ENCODE measurements at places on chromosomes 4 and X.
A peak's percentile ranks its signal among the peaks of the same experiment; 100 is the strongest.

GRCh38 chr4:30722359-30723200, 2.4 kb downstream of the PCDH7 start:
- no peak for DNase-seq

DNA sequence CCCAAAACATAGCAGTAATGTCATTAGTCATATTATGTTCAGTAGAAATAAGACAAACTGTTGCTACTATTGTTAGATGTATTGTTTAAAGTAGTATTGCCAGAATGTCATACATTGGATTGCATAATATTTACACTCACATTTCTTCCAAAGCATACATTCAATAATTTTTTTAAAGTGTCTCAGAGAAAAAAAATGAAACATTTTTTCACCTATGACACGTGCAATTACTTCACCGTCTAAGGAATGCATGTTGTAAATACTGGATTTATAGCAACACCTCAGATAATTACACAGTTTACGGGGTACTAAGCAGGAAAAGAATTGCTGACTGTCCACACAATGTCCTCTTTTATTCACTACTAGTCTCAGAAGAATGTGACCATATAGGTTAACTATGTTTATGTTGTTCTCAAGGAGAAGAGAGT, 162.1 kb downstream of the PCDH18 start:
- no peak for DNase-seq

DNA sequence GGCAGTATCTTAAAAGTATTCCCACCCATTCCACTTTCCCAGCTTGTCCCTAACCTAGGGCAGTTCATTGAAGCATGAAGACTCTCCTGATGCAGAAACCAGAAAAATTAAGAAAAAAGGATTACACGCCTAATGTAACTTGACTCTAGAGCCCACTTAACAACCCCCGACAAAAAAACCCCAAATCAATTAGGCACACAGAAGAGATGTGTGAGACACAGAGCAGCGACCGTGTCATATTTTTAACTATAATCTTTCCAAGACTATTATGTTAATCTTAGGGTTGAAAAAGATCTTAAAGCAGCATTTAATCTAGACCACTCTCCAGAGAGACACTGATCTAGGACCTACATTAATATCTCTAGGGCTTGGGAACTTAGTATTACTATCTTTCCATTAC, 1.3 kb downstream of the YTHDC1 start:
- no peak for DNase-seq

DNA sequence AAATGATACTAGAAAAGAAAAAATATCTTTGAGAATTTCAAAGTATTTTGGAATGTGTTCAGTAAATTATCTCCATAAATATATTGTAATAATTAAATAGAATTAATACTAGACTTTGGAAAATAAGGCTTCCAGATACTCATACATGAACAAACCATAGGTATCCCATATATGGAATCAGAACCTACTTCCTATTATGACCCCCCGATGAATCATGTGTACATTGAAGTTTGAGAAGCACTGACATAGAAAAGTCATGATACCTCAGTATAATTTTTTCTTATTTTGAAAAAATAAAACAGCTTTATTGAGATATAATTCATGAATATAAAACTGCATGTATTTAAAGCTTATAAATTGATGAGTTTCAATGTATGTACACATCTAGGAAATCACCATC, 27.2 kb upstream of the SMARCA5 start:
- DNase-seq = no peak

DNA sequence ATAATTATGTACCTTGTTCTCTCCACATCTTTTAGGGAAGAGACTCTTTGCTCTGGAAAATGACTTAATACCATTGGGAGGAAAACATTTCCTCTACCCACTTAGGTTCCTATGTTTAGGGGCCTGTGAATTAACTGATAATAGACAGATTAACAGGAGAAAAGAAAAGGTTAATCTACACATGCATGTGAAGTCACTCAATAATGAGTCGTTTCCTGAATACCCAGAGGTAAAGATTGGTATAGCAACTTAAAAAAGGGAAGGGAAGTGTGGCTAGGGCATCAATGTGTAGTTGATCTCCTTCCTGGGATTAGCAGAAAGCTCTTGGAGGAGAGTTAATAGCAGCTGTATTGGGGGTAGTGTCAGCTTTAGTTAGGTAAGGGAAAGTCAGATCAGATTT, 419.5 kb upstream of the ATOH1 start:
- DNase-seq = no peak

DNA sequence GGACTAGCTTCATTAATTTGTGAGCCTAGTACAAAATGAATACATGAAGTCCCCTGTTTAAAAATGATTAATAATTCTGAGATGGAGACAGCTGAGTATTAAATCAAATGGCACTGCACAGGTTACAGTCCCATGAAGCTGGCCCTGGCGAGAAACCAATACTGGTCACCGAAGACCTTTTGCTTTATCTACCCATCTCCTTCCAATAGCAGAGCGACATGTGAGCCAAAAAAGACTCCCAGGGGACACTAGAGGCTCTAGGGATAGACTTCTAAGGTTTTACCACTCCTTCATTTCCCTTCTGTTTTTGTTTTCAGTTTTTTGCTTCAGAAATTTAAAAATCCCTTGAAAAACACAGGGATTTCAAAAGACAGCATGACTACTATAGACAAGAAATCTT, 97.0 kb upstream of the CCSER1 start:
- DNase-seq = no peak

- DNase-seq = peak; percentile 61
These were observed at the start of gene SLC16A2 for GRCh38 chrX:74421036-74421739. SLC16A2 (plus strand) TSS chrX:74421493; CDS start chrX:74421638, 145 bp downstream.

GRCh38 chr4:32824336-32824735, 2104.2 kb downstream of the PCDH7 start:
- no peak for DNase-seq

DNA sequence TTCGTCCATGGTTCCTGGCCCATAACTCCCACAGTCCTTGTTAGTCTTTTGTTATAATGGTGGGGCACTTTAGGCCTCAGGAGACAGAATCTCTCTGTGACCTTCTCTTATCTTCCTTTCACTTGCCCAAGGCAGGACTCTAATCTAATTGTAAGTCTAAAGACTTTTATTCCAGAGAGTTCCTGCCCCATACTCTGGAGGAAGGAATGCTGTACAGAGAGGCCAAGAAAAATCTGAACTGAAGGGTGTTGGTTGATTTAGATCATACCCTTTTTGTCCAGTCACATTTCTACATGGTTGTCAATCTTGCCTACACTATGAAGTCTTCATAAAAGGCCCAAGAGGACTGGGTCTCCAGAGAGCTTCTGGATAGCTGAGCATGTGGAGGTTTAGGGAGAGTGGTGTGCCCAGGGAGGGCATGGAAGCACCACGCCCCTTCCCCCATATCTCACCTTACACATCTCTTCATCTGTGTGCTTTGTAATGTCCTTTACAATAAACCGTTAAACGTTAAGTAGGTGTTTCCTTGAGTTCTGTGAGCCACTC, 84.5 kb downstream of the AFF1 start:
- no peak for DNase-seq

DNA sequence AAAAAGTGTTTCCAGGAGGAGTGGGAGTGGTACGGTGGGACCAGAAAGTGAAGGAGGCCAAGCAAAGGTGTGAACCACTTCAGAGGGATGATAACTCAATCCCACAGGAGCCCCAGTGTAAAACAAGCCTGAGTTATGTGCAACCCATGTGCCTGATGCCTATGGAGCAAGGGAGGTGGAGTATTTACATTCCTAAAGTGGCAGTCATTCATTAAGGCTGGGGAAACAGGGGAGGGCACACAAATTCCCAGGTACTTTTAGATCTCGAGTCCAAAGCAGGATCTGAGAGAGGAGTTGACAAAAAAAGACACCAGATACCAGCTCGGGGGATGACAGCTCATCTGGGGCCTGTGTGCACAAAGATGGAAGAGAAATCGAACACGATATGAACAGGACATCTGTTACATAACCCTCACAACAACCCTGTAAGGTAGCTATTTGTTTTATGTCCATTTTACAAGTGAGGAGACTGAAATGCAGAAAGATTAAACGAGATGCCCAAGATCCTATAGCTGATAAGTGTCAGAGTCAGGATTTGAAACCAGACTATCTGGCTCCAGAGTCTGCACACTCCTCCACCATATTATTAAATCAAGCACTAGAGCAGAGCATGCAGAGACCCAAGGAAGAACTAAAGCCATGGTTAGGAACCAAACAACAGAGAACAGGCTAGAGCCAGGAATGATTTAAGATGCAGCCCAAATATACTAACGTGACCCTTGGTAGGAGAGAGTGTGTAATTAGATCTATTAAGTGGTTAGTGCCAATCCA, 91.9 kb upstream of the MAPK10 start:
- no peak for DNase-seq

DNA sequence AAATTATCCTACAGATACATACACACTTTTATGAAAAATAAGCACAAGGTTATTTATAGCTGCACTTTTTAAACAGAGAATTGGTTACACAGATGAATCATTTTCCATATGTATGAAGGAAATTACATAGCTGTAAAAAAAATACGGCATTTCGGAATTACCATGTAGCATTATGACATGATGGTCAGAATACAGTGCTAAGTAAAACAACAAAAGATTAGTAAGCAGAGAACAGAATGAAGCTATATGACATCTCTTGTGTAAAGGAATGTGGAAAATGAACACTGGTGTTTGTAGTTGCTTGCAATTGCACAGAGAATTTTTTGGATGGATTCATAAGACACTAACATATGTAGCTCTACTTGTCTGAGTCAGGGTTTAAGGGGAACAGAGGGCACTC, 1222.0 kb upstream of the PRKX start:
- no peak for DNase-seq

- DNase-seq = no peak
These were observed 107.5 kb upstream of the RBPJ start for GRCh38 chr4:26213317-26213716.

DNA sequence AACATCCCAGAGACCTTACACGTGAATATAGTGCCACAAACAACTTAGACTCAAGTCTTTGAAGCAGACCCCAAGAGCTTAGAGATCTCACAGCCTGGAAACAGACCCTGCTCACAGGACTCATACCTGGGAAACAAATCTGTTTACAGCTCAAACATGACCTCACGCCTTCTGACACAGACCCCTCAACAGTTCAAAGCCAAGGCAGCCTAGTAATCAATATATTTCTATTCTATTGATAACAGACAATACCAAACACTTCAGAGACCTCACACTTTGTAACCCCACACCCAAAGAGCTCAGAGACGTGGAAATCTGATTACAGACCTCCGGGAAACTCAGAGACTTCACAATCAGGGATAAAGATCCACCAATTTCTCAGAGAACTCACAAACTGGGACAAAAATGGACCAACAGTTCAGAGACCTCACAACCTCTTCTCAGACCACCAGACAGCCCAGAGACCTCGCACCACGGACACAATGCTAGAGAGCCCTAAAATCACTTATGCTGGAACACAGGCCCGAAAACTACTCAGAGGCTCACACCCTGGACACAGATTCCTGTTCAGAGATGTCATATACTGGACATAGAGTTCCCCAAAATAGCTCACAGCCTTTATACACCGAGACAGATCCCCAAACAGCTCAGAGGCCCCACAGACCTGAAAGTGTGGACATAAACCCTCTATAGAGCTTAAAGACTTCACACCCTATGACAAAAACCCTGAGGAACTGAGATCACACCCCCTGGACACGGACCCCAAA, 14.8 kb downstream of the SUV39H1 start:
- DNase-seq = no peak

DNA sequence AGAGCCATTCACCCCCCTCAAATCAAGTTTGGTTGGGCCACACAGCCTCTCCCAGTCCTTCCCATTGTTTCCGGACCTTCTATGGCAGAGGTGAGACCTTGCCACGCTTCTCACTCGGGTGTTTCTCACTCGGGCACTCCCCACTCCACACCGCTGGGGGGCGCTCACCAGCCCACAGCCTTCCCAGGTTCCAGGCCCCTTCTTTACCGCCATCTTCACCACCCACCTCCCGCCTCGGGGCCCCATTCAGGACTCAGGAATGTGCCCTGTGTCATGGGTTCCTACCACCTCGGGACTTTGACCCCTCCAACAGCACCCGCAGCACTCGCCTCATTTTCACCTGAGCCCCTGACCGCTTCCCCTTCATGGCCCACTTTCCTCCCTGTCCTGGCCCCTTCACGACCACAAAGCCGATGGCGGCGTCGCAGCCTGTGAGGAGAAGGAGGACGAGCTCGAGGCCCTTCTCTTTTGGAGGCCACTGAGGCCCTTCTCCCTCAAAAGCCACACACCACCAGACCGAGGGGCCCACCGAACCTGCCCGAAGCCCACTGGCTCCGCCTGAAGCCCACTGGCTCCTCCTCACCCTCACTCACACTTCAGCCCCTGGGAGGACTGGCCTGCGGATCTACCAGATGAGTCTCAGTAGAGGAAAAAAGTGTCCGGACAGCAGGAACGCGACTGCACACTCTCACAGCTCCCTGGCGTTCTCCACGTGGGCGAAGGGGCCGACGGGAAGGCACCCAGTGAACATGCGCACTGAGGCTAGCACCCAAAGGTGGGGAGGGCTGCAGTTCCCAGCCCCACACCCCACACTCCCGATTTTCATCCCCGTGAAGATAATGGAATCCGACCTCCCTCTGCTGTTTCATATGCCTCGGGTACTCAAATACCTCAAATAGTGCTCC, at the start of gene PAGE1:
TSS of gene PAGE1 (minus strand) at position 709 of the 905 bp plus-strand sequence. CDS start 1,214 bp downstream, outside the sequence.
- no peak for DNase-seq

DNA sequence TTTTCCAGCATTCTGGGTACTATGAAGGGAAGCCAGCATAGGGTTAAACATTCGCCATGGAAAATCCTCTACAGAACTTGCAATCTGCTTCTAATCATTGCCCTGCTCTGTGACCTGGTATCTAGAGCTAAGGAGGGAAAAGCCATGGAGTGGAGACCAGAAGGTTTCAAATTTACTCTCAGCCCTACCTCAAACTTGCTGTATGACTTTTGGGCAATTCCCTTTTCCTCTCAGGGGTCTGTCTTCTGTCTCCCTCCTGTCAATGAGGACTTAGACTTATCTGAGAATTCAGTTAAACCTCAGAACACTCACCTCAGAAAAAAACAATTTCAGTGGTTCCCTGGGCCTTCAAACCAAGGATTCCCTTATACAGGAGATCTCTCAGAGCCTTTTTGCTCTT, 29.1 kb downstream of the ARHGEF9 start:
- no peak for DNase-seq

- DNase-seq = no peak
These were observed 76.2 kb upstream of the TEX13D start for GRCh38 chrX:124256216-124256615.

DNA sequence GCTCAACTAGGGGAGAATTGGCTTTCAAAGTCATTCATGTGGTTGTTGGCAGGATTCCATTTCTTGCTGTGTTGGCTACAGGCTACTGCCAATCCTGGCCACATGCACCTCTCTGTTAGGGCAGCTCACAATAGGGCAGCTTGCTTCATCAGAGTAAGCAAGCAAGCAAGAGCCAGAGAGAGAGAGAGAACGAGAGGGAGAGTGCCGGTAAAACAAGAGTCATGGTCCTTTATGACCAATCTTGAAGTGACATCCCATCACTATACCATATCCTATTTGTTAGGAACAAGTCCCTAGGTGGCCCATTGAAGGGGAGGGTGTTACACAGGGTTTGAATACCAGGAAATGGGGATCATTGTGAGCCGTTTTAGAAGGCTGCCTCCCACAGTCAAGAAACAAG, 33.0 kb upstream of the TLR2 start:
- no peak for DNase-seq

GRCh38 chrX:8278557-8278956, 107.5 kb upstream of the VCX2 start:
- no peak for DNase-seq

All from occipital lobe (tissue), 3 donors.